Vagina (tissue), 2 donors: ENCODE measurements at places on chromosomes 2 and 18.

DNA sequence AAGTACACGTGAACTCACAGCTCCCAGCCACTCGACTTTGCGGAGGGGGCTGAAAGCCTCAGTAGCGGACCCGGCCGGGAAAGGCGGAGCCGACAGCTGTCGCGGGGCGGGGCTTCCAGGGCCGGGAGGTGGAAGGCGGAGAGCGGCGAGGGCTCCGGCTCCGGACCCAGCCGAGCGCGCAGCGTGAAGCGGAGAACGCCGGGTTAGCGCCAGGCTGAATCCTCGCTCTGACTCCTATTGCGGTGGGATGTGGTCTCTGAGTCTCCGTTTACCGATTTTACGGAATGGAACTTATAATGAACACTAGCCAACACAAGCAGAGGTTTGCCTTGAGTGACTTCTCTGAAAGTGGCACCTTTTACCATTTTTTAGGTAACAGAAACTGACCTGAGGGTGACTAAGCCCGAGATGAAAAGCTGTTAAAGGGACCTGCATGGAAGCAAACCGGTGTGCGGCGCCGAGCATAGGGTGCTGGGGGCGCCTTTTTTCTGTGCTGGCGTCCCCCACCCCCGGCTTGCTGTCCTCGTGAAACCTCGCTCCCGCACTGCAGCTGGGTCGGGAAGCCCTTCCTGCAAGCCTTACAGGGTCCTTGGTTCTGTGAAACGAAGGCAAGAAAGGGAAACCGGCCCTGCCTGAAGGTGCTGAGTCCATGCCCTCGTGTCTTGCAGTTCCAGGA is 72.9 kb downstream of the EN1 start:
- DNase-seq = peak; percentile 70

DNA sequence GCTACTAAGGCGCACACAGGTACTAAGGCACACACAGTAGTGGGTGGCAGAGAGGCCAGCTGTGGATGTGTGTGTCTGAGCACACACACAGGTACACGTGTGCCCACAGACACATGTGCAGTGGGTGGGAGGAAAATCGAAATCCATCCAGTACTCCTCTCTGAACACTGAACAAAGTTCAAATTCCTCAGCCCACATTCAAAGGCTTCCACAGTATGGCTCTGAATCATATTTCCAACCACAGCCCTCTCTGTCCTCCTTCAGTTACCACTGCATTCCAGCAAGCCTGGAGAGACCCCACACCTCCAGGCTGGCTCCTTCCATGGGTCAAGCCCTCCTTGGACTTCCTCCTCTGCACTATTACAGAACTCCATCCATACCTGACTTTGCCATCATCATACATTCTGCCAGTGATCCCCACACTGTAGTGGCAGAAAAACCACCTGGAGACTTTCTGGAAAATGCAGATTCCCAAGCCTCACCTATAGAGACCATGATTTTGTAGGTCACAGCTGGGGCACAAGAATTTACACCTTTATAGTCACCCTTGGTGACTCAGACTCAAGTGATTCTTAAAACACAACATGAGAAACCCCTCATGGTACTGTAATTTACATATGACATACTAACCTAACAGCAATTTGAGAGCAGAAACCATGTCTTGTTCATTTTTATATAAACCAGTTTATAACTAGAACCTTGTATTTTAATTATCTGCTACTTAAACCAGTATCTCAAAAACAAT is 31.4 kb downstream of the EPG5 start:
- no peak for DNase-seq

DNA sequence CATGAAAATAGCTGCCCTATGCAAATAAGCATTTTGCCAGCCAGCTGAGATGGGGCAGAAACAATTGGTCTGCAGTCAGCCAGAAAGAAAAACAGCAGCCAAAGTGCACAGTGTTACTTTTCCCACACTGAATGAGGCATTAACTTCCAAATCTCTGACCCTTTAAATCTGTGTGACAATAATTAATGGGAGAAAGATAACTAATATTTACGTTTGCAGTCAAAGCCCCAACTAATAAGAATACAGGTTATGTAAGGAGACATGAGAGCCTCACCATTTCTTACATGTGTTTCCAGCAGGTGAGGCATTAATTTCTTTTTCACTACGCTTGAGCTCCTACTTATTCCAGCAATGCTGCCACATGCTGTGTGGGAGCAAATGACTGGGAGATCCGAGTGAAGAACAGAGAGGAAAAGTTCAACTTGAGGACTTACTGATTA is 339.0 kb downstream of the SATB2 start:
- no peak for DNase-seq

- no peak for DNase-seq
Measured at GRCh38 chr2:72629062-72629461, 196.8 kb downstream of the EXOC6B start.

DNA sequence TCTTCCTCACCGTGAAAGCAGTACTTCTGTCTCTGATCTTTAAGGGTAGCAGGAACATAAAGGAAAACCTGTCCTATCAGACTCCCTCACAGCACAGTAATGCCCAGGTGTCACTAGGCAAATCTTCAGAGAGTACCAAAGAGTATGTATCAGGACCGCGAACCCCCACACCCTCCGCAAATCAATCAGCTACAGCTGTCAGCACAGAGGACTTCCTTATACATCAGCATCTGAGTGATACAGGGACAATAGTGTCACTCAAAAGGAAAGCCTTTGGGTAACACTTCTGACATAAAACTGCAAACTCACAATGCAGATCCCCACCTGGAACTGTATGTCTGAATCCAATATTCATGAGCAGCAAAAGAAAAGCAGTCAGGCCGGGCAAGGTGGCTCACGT is 2.6 kb downstream of the AFG3L2 start:
- DNase-seq = no peak

GRCh38 chr2:220068846-220069245 is 441.4 kb downstream of the SLC4A3 start:
- DNase-seq = no peak

DNA sequence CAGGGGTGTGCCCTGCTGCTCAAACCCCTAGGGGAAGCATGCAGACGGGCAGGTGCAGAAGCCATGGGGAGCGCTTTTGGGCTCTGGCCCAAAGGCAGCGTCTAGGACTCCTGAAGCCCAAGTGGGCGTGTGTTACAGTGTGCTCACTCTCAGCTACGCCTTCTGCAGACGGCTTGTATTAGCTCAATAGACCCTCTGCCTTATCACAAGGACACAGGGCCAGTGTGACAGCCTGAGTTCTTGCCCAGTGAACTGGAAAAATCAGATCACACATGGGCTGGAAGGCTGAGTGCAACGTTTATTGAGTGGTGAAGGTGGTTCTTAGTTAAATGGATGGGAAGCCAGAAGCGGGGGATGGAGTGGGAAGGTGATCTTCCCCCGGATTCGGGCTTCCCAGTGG is 210.9 kb downstream of the CDH20 start:
- DNase-seq = no peak

- DNase-seq = no peak
Measured at GRCh38 chr18:23337599-23338444, 115.3 kb upstream of the RIOK3 start.

DNA sequence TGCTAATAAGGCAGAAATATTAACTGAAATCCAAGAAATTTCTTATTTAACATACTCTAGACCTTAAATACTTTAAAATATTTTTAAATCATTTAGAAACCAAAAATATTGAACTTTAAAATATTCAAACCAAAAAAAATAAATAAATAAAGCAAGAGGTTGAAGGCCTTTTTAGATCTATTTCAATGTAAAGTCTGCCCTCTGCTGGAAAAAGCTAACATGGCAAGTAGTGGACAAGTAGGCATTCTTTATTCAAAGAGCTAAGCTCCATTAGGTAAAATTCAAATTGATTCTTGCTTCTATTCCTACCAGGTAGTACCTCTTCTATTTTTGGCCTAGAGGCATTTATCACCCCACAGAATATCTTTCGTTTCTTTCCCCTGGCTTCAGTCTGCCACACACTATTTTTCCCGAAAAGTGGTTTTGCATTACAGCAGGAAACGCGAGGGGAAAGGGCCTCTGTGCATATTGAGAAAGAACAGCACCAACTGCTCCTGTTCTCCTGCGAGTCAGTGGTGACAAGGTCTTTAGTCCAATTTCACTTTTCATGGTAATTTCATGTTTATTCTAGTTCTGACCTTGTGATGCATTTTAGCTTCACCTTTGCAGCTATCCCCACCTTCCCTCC is 20.4 kb downstream of the IFIH1 start:
- no peak for DNase-seq

DNA sequence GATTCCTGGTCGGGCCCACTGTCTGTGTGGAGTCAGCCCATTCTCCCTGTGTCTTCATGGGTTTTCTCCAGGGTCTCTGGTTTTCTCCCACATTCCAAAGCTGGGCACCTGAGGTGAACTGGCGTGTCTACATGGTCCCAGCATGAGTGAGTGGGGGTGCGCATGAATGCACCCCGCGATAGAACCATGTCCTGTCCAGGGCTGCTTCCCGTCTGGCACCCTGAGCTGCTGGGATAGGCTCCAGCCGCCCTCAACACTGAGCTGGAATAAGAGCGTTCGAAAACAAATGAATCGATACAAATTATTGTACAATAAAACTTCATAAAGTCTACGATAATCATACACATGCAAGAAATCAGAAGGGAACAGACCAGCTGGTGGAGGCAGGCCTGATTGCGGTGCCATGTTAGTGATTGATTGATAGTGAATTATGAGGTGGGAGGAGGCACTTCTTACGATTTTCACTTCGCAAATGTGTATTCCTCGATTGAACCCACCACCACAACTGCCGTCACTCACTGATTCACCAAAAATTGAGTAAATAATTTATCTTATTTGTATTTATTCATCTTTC is 186.6 kb downstream of the MGAT5 start:
- no peak for DNase-seq

- no peak for DNase-seq
Measured at GRCh38 chr2:38095996-38096861, 20.3 kb upstream of the CYP1B1 start.

- DNase-seq = no peak
Measured at GRCh38 chr2:72130659-72131360, 16.9 kb downstream of the CYP26B1 start.

DNA sequence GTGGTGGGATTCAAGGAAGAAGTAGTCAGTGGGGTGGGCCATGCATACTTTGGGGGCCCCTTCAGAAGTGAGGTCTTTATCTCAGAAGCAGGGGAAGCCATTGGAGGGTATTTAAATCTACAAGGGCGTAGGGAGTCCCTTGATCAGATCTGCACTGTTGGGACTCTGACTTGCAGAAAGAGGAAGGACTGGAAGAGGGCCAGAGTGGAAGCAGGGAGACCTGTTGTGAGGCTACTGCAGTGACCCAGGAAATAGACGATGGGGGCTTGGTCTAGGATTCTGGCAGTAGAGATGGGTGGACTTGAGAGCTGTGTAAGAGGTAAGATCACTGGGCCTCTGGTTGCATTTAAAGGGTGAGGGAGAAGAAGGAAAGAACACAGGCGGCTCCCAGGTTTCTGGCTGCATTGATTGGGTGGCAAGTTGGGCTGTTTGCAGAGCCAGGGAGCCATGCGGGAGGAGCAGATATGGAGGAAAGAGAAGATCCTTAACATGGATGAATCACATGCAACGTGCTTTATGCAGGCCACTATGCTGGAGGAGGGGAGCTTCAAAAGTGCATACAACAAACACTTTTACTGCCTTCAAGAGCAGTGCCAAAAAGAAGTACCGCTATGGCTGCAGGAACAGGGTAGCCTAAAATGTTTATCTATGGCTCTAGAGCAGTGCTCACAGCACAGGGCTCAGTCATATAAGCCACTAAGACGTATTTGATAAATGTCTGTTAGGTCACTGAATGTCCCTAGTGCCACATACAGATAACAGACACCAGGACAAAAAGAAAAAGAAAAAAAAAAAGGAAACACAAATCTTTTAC is 2.3 kb downstream of the SFXN5 start:
- no peak for DNase-seq

DNA sequence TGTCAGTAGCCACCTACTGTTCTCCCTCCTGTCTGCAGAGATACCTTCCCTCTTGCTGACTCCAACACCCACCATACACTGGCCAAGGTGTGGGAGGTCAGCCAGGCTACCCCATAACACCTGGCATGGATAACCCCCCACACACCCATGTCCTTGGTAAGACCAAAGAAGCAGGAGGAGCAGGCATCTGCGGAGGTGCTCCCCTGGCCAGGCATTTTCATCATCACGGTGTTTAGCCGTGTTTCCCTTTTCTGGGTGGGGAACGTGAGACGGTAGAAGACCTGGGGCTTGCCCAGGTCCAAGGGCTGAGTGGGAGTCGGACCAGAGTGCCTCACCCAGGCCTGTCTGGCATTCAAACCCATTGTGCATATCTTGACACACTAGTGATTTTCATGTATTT is 150.3 kb downstream of the SMAD7 start:
- DNase-seq = no peak

GRCh38 chr18:22817844-22818243 is 115.3 kb upstream of the RBBP8 start:
- no peak for DNase-seq

DNA sequence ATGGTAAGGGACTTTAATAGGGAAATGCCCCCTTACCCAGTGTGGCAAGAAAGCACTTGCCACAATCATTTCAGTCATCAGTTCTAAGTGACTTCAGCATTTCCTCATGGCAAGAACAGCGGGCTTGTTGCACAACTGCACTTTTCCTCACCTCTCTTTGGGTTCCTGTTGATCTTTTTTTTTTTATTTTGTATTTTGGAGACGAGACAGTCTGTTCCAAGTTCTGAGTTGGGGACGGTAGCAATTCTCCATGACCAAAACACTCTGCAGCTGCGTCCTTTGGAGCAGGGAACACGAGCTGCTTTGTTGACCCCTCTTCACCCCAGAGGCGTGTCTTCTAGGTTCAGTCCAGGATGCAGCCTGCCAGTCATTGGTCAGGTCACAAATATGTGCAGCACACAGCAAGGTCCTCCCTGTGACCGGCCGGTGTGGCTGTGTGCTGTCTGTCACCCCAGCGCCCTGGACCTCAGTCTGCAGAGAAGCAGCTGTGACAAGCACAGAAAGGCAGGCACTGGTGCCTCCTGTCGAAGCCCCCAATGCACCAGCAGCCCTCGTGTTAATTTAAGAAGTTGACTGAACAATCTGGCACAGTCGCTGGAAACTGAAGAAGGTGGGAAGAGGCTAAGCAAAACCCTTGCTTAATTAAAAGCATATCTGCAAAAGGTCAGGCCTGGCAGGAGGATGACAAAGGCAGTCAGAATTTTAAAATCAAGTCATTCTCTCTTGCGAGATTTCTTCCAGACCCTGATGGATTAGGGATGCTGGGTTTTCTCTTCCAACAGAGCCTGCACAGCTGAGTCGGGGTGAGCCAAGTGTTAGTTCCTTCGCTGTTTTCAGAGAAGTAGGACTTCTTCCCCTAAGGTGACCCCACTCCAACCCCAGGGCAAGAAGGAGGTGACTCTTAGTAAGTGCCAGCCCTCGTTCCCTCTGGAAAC is 96.7 kb upstream of the COPS8 start:
- no peak for DNase-seq

DNA sequence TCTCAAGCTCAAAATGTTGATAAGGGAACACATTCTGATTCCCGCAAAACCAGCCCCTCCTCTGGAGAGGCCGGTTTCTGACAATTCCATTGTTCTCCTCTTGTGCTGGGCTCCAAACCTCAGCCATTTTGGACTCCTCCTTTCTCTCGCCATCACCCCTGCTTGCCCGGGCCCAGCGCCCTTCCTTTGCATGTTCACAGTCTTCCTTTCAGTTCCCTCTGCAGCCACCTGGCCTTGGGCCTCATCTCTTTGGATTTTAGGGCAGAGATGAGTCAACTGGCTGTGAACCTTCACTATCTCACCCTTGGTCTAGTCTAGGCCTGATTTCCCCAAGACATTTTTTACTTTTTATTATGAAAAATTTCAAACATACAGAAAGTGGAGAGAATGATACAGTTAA is 155.9 kb upstream of the MAP3K20 start:
- no peak for DNase-seq

GRCh38 chr2:23055251-23055650 is 329.7 kb upstream of the KLHL29 start:
- DNase-seq = no peak
